Activated naive CD8-positive, alpha-beta T cell treated with anti-CD3 and anti-CD28 coated beads, Interleukin-2, amount 50 U/mL, for 24 hours (primary cell): ENCODE measurements at places on chromosomes 7 and 10.

DNA sequence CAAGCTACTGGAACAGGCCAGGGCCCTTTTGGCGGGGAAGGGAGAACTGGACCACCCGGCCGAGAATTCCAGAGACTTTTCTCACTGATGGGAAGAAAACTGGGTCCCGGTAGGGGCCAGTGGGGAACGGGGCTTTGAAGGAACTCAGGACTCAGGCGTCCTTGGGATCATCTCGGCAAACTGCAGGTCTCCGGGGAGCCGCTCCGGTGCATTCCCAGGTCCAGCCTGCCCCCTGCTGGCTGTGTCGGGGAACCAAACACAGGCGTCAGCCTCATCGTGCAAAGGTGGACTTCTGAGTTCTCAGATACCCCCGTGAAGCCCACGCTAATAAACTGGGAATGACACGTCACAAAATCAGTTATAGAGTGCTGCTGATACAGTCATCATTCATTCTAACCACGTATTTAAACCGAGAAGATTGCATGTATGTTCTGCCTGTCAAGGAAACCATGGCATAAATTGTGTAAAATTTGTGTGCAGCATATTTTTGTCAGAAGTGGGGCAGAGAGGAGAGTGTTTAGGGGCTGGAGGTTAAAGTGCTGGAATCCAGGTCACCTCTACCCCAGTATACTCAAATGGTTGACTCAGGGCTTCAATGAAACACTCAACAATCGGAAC lies 76.1 kb upstream of the CPXM2 start:
- peak; percentile 74 for DNase-seq

GRCh38 chr7:128939075-128939860 lies 1.5 kb downstream of the IRF5 start:
- DNase-seq = peak; percentile 27

DNA sequence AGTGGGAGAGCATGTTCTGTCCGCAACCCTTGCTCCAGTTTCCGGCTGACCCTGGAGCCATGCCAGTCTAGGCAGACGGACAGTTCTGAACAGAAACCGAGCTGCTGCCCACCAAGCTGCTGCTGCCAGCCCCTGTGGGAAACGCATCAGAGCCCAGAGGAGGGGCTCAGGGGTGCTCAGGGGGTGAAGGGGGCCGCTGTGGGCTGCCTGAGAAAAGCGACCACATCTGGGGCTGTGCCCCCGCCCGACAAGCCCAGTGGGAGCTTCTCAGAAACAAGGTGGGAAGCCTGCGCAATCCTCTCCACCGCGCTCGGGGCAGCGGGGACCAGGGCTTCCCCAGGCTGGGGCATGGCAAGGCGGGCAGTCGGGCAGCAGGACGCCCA lies 38.8 kb upstream of the CFAP46 start:
- no peak for DNase-seq

DNA sequence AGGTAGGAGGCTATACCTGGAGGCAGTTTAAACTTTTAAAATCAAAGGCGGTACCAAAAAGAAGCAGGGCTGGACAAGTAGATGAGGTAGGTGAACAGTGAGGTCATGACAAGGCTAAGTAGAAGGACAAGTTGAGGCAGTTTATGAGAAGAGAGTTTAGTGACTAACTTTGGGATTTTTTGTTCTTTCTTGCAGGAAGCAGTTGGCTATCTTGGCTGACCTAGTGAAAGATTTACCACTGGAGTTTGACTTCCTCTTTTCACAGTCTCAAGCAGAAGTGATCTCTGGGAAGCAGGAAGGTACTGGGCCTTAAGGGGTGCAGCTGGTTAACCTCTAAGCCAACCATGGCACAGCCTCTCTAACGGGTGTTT lies 26.3 kb downstream of the ENTPD7 start:
- DNase-seq = no peak

- no peak for DNase-seq
Measured at GRCh38 chr7:107996072-107996882, 6.7 kb downstream of the LAMB1 start.
